ENCODE measurements at places on chromosomes 6 and 20. TPM values are rescaled to one million over a fixed set of nuclear protein-coding genes. Genes with fewer than 3 reads are reported as not detected.

The PXDC1 gene
- 40.7 TPM for total RNA-seq

The FRK gene
- total RNA-seq, result 1.3 TPM

The OGFR gene
- 79.2 TPM for total RNA-seq

The PPP1R14C gene
- total RNA-seq, result 0.39 TPM

The CD83 gene
- 19.5 TPM for total RNA-seq

The SNAP91 gene
- 1.4 TPM for total RNA-seq

The KCNS1 gene
- total RNA-seq, result not detected

The RNF39 gene
- total RNA-seq, result not detected

The TPX2 gene
- total RNA-seq, result 10.1 TPM

The EBF4 gene
- 6.0 TPM for total RNA-seq

The APCDD1L gene
- not detected for total RNA-seq

The RHAG gene
- total RNA-seq, result 3.1 TPM

The ZC3H12D gene
- 36.5 TPM for total RNA-seq

The VWA7 gene
- 0.68 TPM for total RNA-seq

The LGSN gene
- 0.14 TPM for total RNA-seq

The TREML1 gene
- total RNA-seq, result 3.3 TPM

The TAAR8 gene
- total RNA-seq, result not detected

The TRIM10 gene
- 0.19 TPM for total RNA-seq

The TFAP2B gene
- not detected for total RNA-seq

The RAET1L gene
- total RNA-seq, result not detected

The TBXT gene
- not detected for total RNA-seq

The IL20RA gene
- total RNA-seq, result not detected

The ASIP gene
- total RNA-seq, result not detected

The PRPH2 gene
- total RNA-seq, result 1.6 TPM

The ID4 gene
- total RNA-seq, result 27.8 TPM

The CTCFL gene
- total RNA-seq, result not detected

The CGA gene
- not detected for total RNA-seq

The TDRD6 gene
- total RNA-seq, result 0.89 TPM

The TPBG gene
- 20.8 TPM for total RNA-seq

The PLN gene
- 0.43 TPM for total RNA-seq

The NHSL1 gene
- total RNA-seq, result 5.8 TPM

The OVOL2 gene
- total RNA-seq, result not detected

The TAF8 gene
- 43.7 TPM for total RNA-seq

The TRIM40 gene
- not detected for total RNA-seq

The TP53TG5 gene
- not detected for total RNA-seq

The TFAP2C gene
- total RNA-seq, result not detected

The OSTM1 gene
- total RNA-seq, result 65.7 TPM

The SLC22A2 gene
- total RNA-seq, result not detected

The RSPO4 gene
- total RNA-seq, result not detected

The ZNF311 gene
- 0.85 TPM for total RNA-seq

The VPS52 gene
- 81.4 TPM for total RNA-seq

The ACTL10 gene
- 3.5 TPM for total RNA-seq

The RBBP8NL gene
- not detected for total RNA-seq

The TRIM15 gene
- total RNA-seq, result not detected

The NDUFAF5 gene
- total RNA-seq, result 28.3 TPM

The CARMIL1 gene
- 34.8 TPM for total RNA-seq

The UBE2V1 gene
- 135 TPM for total RNA-seq

The PDYN gene
- not detected for total RNA-seq

The FBXO5 gene
- total RNA-seq, result 7.0 TPM

Data from spleen (tissue), 13 donors.